ENCODE measurements at places on chromosomes 13 and 19.

DNA sequence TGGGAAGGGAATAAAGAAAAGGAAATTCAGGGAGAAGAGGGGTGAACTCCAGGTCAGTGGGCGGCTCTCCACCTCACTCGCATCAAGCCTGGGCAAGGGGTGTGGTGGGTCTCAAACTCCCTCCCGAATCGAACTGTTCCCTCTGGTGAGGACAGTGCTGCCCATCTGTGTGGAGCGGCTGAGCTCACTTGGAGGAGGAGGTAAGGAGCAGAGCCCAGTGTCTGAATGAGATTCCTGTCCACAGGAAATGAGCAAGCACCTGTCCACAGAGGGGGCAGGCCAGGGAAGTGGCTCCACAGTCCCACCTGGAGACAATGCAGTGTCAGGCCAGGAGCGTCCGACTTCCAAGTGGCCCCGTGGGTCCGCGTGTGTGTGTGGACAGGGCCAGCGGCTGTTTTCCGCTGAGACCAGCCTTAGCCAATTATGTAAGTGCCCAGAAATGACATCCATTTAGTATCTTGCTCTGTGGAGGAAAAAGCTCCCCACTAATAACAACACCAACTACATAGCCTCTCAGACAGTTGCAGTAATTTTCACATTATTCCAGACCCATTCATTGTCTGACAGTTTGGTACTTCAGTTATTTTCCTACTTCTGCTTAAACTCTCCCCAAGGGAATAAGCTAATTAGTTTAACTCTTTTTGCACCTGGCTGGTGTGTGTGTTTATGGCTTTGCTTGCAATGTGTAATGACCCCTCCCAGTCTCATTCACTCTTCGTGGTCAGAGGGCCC is 114.6 kb downstream of the SOX1 start:
- no peak for DNase-seq

DNA sequence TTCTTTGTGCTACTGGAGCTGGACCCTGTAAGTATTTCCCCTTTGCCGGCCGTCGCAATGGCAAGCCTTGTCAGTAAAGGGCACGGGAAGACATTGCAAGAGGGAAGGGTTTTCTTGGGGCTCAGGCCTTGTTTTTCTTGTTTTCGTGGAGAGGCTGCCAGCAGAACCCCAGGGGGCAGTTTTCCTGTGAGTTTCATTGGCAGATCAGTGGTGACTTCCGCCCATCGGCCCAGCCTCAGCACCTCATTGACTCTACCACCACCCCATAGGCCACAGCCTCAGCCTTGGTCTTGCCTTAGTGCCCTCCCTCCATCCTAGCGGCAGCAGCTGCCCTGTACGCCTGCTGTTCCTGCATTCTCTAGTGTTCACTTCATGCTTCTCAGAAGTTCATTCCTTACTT is 61.5 kb downstream of the GJA3 start:
- DNase-seq = no peak

- no peak for DNase-seq
These were observed 205.8 kb downstream of the GGACT start for GRCh38 chr13:100382785-100383184.

- no peak for DNase-seq
These were observed 90.3 kb upstream of the SLC10A2 start for GRCh38 chr13:103156346-103156998.

DNA sequence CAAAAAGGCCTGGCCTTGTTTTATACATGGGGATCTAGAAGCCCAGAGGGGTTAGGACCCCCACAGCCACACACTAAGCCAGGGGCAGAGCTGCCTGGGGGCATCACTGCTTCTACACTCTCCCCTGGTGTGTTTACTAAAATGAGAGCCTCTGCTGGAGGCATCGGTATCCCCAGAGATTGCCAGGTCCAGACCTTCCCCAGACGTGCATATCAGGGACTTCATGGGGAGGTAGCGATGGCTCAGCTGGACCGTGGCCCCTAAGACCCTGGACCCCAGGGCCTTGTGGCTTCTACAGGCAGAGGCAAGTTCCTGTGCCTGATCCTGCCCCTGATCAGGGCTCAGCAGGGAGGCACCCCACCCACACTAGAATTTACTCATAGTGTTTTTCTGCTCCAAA is 13.5 kb downstream of the CLPTM1 start:
- no peak for DNase-seq

DNA sequence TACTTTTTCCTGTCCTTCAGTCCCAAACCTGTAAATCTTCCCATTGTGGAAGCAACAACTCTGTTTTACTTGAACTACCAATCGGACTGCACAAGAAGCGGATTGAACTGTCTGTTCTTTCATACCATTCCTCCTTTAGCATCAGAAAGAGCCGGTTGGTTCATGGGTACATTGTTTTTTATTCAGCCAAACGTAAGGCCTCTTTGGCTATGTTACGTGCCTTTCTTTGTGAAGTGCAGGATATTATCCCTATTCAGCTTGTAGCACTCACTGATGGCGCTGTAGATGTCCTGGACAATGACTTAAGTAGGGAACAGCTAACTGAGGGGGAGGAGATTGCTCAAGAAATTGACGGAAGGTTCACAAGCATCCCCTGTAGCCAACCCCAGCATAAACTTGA is 60.3 kb downstream of the ARHGAP35 start:
- no peak for DNase-seq

DNA sequence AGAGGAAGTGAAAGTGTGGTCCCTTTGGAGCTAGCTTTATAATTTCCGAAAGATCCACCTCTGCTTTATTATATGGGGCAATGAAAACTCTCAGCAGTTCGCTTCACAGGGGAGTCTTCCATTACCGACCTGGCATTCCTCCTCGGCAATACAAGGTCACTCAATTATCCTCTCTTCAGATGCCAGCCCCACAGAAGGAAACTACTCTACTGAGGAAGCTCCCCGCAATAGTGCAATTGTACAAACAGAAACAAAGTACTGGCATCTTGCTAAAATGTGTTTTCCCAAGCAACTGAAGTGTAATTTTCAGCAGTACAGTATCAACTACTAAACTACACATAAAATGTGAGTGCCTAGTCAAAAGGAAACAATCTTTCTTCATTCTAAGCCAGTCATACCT is 702.0 kb downstream of the PCDH9 start:
- no peak for DNase-seq

DNA sequence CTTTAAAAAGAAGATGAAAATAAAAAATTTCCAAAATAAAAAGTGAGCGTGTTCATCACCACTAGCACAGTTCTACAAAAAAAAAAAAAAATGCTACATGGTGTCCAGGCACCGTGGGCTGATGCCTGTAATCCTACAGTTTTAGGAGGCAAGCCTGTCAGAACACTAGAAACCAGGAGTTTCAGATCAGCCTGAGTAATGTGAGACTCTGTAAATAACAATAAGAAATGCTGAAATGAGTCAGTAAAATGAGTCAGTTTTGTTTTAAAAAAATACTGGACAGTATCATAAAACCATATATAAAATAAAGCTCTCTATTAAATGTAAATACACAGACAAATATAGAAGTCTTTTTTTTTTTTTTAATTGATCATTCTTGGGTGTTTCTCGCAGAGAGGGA is 30.0 kb downstream of the ZNF91 start:
- no peak for DNase-seq

DNA sequence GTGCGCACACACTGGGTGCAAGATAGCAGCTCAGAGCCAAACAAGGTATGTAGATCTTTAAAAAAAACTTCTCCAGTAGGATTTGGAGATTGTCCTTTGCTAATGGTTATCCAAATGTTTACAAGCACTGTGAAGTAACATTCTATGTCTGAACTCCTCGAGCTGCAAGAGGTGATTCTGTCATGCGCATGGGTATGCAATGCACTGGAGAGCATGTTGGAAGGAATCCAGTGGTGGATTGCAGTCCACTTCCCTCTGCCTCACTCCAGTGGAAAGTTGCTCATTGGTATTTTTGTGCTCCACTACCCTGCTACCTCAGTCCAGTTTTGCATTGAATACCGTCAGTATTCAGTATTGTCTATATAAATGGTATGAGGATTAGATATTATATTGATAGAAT is 132.1 kb downstream of the ATP8A2 start:
- no peak for DNase-seq

GRCh38 chr13:34431827-34432581 is 510.1 kb upstream of the NBEA start:
- DNase-seq = no peak

DNA sequence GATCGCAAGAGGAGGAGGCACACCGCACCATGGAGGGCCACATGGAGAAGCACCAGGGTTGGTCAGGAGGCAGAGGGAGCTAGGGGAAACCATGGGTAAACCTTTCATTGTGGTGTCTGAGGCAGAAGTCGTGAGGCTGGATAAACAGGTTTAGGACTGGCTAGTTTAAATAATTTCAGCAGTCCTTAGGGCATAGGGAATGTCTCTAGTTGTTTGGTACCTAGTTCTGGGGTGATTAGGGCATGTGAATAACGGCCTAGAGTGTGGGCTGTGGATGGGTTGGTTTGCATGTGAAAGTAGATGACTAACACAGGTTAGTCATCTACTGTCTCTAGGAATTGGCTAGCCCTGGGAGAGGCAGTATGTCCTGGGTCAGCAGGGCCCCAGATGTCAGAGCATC is 102.3 kb downstream of the STOML3 start:
- DNase-seq = no peak

DNA sequence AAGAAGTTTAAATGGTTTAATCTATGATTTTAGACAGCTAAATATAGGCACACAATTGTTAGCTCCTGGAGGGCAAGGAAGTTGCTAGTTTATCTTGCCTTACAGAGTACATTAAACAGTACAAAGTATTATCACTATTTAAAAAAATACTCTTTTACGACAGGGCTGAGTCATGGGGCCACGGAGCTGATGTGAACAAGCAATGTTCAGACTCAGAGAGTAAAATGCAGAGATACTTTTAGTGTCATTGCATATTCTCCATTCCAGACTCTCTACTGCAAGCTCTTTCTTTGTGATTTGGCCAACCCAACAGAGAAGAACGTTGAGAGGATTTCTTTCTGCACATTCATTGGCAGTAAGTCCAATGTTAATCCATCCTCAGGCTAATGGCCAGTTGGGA is 352.4 kb downstream of the SPRY2 start:
- DNase-seq = no peak

GRCh38 chr13:100521851-100522617 is 66.6 kb downstream of the GGACT start:
- no peak for DNase-seq

DNA sequence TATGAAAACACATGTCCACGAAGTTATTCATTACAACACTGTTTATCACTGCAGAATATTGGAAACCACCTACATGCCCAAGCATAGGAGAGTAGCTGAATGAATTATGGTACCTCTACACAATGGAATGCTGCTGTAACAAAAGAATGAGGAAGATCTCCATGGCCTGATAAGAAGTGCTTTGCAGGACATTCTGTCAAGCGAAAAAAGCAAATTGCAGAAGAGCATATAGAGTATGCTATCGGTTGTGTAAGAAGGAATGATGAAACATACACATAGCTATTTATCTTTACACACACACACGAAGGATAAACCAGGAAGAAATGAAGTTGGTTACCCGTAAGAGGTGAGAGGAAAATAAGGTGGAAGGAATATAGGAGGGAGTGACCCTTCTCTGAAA is 37.5 kb upstream of the CEACAM20 start:
- no peak for DNase-seq

- no peak for DNase-seq
These were observed 855 bp upstream of the CARS2 start for GRCh38 chr13:110706570-110707372.

DNA sequence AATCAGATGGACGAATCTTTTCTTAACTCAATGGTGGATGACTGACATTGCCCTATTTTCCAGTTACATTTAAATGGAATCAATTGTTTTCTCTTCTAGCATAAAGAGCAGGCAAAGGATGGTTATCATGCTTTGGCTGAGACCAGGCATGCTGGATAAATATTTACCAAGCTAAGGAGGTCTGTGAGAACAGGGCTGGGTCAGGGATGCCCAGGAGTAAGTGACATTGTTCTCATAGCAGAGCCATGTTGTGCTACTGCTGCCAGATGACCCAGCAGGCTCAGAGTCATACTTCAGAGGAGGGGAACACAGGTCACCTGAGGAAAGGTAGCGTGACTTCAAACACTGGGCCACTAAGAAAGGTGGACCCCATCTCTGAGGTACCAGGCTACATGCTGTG is 116.0 kb upstream of the RNF113B start:
- DNase-seq = no peak

- no peak for DNase-seq
These were observed 617 bp downstream of the SKA3 start for GRCh38 chr13:21175656-21176214.

- DNase-seq = no peak
These were observed 126.0 kb upstream of the VSTM2B start for GRCh38 chr19:29399804-29400203.

- DNase-seq = no peak
These were observed 14.5 kb downstream of the ERCC2 start for GRCh38 chr19:45355910-45356309.

DNA sequence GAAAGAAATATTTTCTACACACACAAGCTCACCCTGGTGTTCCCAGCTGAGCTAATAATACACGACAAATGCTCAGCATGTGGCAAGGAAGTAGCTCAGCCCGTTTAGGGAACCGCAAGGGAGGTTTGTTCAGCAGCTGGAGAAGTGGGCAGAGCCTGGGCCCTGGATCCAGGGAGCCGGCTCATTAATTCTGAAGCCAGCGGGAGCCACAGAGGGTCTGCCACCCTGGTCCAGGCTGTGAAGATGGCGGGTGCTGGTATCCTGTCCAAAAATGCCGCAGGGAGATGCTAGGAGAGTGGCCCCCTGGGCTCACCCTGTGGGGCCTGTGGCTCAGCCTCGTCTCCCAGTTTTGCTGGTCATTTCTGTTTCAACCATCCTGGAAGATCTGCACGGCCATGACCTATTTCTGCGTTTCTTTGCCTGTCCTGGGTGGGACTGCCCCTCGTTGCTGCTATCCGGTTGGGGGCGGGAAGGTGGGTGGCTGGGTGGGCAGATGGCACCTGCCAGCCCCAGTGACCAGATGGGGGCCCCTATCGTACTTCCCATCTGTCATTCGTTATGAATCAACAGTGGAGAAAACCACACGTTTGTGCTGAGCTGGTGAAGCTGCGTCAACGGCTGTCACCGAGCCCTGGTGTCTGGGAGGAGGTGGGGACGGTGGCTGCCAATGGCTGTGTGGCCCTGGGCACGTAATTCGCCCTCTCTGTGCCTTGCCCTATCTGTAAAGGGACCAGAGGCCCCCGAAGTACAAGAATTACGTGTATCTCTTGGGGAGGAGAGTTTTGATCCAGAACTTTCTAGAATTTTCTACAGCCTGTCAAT is 2.7 kb upstream of the GNA15 start:
- no peak for DNase-seq

Measured in amniotic stem cell (primary cell).